ENCODE measurements at places on chromosomes 7 and 10.

- no peak for DNase-seq
These were observed 666 bp upstream of the MAP3K8 start for GRCh38 chr10:30433306-30433729.

DNA sequence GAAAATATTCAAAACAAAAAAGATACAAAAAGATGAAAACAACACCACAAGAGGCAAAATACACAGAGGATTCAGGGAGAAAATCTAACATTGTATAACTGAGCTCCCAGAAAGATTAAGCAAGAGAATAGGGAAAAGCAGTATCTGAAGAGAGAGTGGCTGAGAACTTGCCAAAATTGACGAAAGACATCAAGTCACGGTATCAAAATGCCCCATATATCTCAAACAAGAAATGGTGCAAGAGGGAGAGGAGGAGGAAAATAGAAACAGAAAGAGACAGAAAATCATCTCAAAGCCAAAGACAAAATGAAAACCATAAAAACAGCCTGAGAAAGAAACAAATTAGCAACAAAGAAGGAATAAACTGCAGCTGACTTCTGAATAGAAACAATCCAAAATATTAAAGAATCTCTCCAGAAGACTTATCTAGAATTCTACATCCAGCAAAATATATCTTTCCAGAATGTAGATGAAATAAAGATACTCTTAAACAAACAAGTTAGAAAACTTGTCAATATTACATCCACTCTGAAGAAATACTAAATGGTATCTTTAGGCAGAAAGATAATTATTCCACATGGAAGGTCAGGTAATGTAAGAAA is 5.5 kb downstream of the USP6NL start:
- DNase-seq: no peak

- DNase-seq: peak; percentile 32
These were observed 604.9 kb downstream of the LRMDA start for GRCh38 chr10:76036111-76036940.

DNA sequence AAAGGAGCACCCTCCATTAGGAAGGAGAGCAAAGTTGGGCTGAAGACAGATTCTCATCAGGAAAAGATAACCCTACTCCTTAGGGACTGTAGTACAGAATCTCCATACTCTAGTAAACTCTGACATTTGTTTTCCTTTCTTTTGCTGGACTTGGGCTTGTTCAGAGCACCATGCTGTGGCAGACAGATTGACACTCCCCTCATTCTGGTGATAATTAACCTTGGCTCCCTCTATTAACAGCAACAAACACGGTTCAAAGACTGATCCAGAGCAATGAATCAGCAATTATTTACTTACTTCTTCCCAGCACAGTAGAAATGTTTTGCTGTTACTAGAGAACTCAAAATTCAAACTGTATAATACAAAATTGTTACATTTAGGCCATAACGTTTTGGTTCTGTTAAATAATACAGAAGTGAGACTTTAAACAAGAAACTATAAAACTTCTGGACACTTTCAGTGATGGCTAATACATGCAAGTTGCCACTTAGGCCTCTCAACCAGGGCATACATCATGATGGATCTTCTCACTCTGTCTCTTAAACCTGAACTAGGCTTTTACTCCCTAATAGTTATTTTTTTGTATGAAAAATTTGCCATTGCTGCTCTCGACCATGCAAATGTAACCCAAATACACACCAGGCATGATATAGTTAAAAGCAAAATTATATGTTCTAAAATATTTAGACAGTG is 639.0 kb downstream of the IPMK start:
- no peak for DNase-seq

DNA sequence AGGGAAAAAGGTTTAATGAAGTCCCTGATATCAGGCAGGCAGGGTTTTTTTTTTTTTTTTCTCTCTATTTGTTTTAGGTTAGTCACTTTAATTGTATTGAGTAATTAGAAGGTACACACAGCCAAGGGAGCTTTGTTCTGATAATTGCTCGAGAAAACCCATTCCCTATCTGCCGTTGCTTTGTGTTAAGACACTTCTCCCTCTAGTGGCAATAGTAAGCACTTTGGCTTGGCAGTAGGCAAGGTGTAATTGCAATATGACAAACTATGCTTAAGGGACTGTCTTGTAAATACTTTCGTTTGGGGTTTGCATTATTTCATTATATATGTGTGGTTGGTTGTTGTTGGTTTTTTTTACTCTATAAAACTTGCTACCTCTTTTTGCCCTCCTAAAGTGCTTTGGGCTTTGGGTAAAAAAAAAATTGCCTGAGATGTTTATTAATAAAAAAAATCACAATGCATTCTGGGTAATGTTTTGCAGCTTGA is 113.4 kb downstream of the BTRC start:
- DNase-seq: peak; percentile 34

- no peak for DNase-seq
These were observed 85.9 kb upstream of the AGBL3 start for GRCh38 chr7:134900166-134900982.

DNA sequence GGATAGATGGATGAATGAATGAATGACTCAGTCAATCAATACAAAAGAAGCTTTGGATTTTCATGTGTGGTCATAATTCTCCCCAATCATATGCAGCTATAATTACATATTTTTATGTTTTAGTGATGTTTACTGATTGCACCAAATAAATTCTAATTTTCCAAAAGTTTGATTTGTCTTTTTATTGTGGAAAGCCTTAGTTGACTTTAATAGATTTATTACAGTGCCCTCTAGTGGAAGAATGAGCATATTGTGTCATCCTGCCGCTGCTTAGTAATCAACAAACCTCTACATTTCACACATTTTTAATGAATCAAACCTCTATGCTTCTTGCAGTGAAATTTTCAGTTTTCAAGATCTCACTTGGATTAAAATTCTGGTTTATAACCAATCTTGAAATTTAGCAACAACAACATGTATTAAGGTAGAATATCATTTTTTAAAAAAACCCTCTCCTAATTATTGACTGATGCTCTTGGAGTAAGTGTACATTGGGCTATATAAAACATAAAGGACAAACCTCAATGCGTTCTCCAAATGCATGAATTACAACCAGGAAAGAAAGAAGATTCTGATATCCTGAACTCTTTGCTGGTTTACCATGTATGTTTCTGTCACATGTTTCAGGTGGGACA is 55.6 kb upstream of the PNLIP start:
- DNase-seq: no peak

- no peak for DNase-seq
These were observed 7.1 kb downstream of the ZMYND11 start for GRCh38 chr10:142371-142770.

GRCh38 chr7:66505531-66506451 is 122.9 kb upstream of the KCTD7 start:
- no peak for DNase-seq

- no peak for DNase-seq
These were observed 4.0 kb upstream of the ACTR3C start for GRCh38 chr7:150327308-150327707.

- DNase-seq: no peak
These were observed 694.8 kb downstream of the PHTF2 start for GRCh38 chr7:78493401-78493800.

GRCh38 chr10:72740528-72740927 is 48.6 kb downstream of the MCU start:
- DNase-seq: no peak

DNA sequence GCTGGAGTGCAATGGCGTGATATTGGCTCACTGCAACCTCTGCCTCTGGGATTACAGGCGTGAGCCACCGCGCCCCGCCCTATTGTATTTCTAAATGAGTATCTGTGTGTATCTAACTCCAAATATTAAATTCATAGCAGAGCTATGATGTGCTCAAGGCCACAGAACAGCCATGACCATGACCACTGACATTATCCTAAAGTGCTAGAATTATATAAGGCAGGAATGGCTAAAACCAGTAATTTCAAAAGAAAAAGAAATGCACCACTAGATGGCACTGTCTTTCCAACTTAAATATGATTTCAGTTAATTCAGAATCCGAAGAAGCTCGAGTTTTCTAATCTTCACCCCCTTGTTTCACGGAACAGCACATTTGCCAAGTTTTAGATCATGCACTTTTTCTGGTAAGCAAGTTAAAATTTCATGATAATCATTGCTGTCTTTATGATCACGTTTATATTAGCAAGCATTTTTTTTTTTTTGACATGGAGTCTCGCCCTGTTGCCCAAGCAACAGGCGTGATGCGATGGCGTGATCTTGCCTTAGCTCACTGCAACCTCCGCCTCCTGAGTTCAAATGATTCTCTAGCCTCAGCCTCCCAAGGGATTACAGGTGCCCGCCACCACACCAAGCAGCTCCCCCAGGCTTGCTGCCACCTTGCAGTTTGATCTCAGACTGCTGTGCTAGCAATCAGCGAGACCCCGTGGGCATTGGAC is 65.3 kb downstream of the OR13A1 start:
- DNase-seq: no peak

Measured in AG04450 (cell line).